ENCODE measurements at places on chromosomes 2 and 18. TPM values are rescaled to one million over a fixed set of nuclear protein-coding genes. Genes with fewer than 3 reads are reported as not detected.
A peak's percentile ranks its signal among the peaks of the same experiment; 100 is the strongest.

INHBB gene
- not detected for polyA plus RNA-seq

KCNIP3 gene
- not detected for polyA plus RNA-seq

LCT gene
- not detected for polyA plus RNA-seq

CLIP4 gene
- 17.2 TPM for polyA plus RNA-seq

CFAP210 gene
- polyA plus RNA-seq: not detected

TSHZ1 gene
- polyA plus RNA-seq: 4.5 TPM

PRKAG3 gene
- polyA plus RNA-seq: not detected

IL36G gene
- polyA plus RNA-seq: not detected

ZSWIM2 gene
- not detected for polyA plus RNA-seq

DNA sequence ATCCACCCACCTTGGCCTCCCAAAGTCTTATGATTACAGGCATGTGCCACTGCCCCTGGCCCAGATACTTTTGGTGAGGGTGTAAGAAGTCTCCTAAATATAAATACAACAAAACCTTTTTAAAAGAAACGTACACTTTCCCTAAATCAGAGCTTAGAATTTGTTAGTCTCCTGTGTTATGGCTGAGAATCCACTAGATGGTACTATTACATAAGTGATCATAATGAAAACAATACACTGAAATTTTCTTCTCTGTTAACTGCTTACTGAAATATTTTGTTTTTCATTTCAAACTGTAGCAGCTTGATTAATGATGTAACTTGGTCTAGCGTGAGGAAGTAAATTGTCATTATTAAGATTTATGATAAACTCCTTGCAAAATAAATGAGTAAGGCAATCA lies 74.8 kb upstream of the FAM98A start:
- no peak for DNase-seq

GRCh38 chr2:65055422-65056214 lies 598 bp upstream of the CEP68 start:
- no peak for DNase-seq

- DNase-seq: no peak
These were observed 782.7 kb upstream of the SOX11 start for GRCh38 chr2:4909346-4910009.

GRCh38 chr18:70598406-70598805 lies 309.6 kb downstream of the SOCS6 start:
- no peak for DNase-seq

- peak; percentile 80 for DNase-seq
These were observed 18.6 kb upstream of the COL6A3 start for GRCh38 chr2:237432484-237433092.

- peak; percentile 45 for DNase-seq
These were observed 40.3 kb downstream of the INPP5D start for GRCh38 chr2:233100192-233100998.

- peak; percentile 84 for DNase-seq
These were observed at the start of gene CHAC2 for GRCh38 chr2:53767405-53768241. TSS of gene CHAC2 (plus strand) at chr2:53767804. CDS start at chr2:53767887, 83 bp downstream.

GRCh38 chr2:226450141-226450540 lies 349.5 kb downstream of the IRS1 start:
- no peak for DNase-seq

DNA sequence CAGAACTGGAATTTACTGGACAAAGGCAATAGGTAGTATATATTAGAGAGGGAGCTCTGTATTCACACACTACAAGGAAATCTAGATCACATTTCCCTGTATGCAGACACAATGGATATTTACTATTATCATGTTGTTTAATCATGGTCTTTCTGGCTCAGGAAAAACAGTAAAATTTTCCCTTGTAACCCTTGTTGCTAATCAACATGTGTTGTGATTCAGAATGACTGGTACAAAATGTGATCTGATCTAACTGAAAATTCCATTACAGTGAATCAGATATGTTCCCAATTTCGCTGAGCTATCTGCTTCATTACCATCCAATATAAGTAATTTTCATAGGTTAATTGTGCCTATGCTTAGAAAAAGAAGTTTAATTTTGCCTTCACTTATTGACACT lies 1109.7 kb downstream of the LRP1B start:
- DNase-seq: no peak

- no peak for DNase-seq
These were observed 164.1 kb upstream of the CELF4 start for GRCh38 chr18:37729716-37730115.

DNA sequence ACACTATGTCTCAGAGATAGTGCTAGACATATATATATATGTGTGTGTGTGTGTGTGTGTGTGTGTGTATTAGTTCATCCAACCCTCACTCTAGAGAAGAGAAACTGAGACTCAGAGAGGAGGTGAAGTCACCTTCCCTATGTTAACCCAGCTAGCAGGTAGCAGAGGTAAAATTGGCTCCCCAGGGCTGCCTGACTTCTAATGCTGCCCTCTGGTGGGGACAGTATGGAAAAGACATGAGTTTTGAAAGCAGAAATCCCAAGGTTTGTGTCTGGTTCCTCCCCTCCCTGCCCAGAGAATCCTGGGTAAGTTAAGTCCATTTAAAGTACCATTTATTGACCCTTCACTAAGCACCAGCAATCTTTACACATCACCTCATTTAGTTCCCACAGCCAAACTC lies 137.7 kb downstream of the THNSL2 start:
- DNase-seq: no peak

GRCh38 chr2:238228700-238229099 lies 11.1 kb downstream of the HES6 start:
- DNase-seq: no peak

DNA sequence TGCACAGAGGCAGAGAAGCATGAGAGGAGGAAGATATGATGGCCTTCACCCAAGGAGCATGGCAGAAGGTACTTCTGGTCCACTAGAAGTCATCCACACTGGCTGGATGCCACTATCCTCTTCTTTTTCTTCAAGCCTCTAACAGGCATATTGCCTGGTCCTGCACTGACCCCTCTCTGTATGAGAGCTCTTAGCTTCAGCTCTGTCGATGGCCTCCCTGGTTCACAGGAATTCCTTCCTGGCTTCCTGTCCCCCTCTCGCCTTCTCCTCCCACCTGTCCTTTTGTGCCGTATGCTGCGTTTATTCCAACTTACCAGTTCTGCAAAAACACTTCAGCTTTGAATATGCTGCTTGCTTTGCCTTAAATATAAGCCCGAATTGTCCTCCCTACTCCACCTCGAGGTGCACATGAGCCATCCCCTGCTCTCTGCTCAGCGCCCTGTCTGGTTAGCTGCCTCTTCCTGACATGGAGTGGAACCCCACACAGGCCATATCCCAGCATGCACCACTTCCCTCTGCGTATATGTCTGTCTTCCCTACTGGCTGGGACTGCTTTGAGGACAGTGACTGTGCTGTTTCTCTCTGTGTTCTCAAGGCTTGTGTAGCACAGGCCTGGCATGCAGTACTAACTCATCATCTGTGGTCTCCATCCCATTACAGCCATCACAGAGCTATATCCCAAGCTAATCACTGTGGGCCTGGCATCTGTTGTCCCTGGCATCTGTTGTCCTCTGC lies 474.9 kb downstream of the EIPR1 start:
- DNase-seq: no peak

- no peak for DNase-seq
These were observed 758.4 kb upstream of the TMEFF2 start for GRCh38 chr2:192953116-192953515.

DNA sequence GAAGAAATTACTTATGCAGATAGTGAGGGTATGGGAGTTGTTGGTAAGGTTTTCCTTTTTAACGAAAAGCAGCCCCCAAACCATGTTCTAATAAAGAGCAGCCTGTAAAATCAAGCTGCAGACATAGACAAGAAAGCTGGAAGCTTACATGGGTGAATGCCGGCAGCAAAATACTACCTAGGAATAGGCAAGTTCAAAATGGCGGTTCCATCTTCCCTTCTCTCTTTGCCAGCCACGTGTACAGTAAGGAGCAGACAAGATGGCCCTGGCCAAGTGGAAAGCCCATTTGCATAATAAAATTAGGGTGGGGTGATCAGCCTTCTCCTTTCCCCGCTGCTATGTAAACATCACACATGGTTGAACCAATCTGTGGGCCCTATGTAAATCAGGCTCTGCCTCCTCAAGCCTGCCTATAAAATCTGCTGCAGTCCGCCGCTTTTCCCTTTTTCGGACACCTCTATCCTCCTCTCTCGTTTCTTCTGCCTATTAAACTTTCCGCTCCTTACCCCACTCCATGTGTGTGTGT lies 155.0 kb downstream of the ZBTB7C start:
- DNase-seq: no peak

- no peak for DNase-seq
These were observed 260.5 kb downstream of the CALCRL start for GRCh38 chr2:187187519-187187918.

GRCh38 chr2:60965499-60965785 lies 52.1 kb upstream of the PEX13 start:
- DNase-seq: no peak

DNA sequence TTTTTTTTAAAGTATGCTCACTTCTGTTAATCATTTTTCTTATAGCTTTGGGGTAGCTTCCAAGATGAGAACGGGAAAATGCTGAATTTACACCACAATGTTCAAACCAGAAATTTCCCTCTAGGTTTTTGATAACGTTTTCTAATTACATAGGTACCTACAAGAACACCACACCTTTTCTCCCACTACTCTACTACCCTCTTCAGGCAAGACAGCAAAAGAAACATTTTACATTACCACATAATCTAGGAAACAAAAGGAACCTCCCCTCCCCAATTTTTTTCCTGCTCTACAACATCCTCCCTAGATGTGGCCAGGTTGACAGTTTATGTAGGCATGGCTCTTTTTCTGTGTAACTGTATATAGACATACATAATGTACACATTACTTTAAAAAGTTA lies 32.4 kb downstream of the NDUFAF7 start:
- DNase-seq: no peak

- DNase-seq: no peak
These were observed 2.1 kb upstream of the TSPYL6 start for GRCh38 chr2:54258166-54258565.

DNA sequence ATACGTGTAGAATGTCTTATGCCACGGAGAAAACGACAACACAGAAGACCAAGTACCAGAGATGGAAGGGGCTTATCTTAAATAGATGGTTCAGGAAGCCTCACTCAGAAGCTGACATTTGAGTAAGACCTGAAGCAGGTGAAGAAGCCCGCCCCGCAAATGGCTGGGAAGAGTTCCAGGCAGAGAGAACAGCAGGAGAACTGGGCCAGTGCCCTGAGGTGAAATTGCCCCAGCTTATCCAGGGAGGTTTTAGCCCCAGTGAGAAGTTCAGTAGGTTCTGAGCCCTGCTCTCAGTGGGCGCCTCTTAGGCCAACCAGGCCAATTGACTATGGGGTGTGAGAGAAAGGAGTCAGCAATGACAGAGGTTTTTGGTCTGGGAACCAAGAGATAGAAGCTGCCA lies 166.1 kb upstream of the FOSL2 start:
- no peak for DNase-seq

- DNase-seq: peak; percentile 25
These were observed 818 bp downstream of the ITGB1BP1 start for GRCh38 chr2:9422321-9423099.

DNA sequence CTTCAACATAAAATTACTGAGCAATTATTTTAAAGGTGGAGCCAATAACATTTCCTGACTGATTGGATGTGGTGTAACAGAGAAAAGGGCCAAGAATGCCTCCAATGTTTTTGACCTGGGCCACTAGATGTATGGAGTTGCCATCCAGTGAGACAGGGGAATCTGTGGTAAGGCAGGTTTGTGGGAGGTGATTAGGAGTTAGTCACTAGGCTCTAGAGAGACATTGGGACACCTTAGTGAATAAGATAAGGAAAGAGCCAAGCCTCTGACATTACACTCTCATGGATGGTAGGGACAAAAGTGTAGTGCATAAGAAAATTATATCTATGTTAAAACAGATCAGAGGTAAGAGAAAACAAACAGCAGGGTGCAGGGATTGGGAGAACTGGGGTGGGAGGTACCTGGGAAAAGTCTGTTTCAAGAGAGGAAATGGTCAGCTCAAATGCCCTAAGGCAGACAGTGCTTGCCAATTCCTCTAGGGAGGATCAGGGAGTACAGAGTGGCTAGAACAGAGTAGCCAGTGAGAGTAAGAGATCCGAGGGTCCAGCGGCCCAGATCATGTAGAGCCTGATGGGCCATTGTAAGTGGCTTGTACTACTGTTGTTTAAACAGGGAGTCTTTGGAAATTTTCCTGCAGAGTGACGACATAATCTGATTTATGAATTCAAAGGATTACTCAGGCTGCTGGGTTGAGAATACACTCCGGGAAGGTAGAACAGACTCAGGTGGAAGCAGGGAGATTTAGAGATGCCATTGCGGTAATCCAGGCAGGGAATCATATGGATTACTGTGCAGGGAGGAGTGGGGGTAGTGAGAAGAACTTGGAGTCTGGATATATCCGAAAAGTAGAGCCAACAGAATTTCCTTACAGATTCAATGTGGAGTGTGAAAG lies 45.7 kb upstream of the CUL3 start:
- DNase-seq: no peak

DNA sequence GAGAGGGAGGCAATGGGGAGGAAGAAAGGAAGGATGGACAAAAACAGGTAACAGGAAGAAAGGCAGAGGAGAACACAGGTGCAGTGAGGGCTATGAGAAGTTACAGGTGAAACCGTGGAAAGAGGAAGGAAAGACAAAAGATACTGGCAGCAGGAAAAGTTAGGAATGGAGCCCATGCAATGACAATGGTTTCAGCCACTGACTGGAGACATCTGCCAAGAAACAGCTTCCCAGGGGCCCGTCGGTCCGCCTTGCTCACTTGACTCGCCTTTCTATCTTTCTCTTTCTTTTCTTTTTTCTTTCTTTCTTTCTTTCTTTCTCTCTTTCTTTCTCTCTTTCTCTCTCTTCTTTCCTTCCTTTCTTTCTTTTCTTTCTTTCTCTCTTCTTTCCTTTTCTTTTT lies 37.5 kb downstream of the ST8SIA5 start:
- DNase-seq: no peak

- no peak for DNase-seq
These were observed 451.0 kb upstream of the SETBP1 start for GRCh38 chr18:44229693-44230108.

GRCh38 chr18:63725682-63726480 lies 23.1 kb downstream of the SERPINB11 start:
- DNase-seq: no peak

GRCh38 chr2:138390316-138390945 lies 111.1 kb upstream of the SPOPL start:
- no peak for DNase-seq

DNA sequence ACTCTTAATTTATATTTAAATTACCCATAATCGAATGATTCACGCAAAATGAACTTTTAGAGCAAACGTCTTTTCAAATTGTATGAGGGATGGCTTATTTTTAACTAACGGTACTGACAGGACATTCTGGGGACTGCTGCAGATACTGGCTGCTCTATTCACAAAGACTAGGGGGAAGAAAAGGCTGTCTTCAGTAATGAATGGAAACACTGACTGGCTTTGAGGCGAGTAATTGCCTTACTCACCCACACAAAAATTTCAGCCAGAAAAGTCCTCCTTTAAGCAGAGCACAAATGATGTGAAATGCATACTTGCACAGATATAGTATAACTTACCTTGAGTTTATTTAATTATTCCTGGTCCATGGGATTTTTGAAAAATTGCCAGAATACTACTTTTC lies 852.6 kb downstream of the DPP10 start:
- no peak for DNase-seq

DNA sequence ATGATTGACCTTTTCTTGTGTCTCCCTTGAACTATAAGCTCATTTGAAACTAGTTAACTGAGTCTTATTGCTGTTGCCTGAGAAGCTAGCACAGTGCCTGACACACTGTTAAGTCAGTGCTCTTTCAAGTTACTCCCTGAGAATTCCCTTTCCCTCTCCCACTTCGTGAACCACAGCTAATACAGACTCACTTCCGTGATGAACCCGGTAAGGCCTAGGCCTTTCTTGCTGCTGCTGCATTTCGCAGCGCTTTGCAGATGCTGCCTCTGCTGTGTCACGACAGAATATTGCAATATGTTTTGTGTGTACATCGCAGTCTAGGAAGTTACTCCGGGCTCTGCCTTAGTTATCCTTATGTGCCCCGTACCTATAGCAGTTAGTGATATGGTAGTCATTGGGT lies 42.8 kb downstream of the LIMS1 start:
- no peak for DNase-seq
